SJSA1 (cell line): ENCODE measurements at places on chromosomes 5 and 9. TPM values are rescaled to one million over a fixed set of nuclear protein-coding genes. Genes with fewer than 3 reads are reported as not detected.

The PCDHA9 gene
- total RNA-seq, result under 0.01 TPM in 1 of 2 replicates, not detected in the other

The ANKRD33B gene
- total RNA-seq, result 10.2 and 10.3 TPM in 2 replicates

The PGM5 gene
- 0.03 TPM in 1 of 2 replicates, not detected in the other for total RNA-seq

The ZNF608 gene
- 13.1 and 17.2 TPM in 2 replicates for total RNA-seq

The SMIM33 gene
- total RNA-seq, result not detected in 2 replicates

- H3K4me1 ChIP-seq, result no peaks in the 10 kb centered on the region
- DNase-seq, result no peak
- H3K27ac ChIP-seq, result no peak overlapping the region
- H3K27me3 ChIP-seq, result no peaks in the 10 kb centered on the region
- H3K36me3 ChIP-seq, result no peaks in the 10 kb centered on the region
- no peak overlapping the region for H3K4me3 ChIP-seq
These were observed 222.4 kb downstream of the CACNA1B start for GRCh38 chr9:138099803-138100598.

DNA sequence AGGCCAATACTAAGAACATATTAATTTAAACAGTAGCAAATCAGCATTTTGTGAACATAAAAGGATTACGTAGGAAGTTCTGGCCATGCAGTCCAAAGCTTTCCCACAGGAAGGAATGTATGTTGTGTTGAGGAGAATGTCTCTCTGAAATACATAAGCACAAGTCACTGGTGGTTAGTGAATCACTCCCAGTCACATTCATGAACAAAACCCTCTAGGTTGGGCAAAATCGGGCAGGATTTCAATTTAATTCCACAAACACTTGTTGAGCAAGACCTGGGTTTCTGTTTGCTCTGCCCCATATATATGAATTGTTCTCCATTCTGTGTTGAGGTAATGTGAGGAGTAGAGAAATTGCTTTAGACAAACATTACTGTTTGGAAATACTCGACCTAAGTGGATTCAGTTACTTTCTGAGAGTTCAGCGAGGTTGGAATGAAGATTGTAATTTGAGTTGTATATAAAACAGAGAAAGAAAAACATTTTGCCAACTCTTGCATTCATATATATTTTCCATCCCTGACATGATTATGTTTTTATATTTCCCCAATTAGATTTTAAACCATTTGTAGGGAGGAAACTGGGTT, 127.6 kb upstream of the RPS23 start:
- H3K36me3 ChIP-seq, result no peaks in the 10 kb centered on the region
- peaks cover 29% of the 10 kb centered on the region for H3K4me1 ChIP-seq
- DNase-seq, result peak; percentile 69
- H3K27ac ChIP-seq, result peak overlapping the region; percentile 99
- no peak overlapping the region for H3K4me3 ChIP-seq
- H3K27me3 ChIP-seq, result no peaks in the 10 kb centered on the region

DNA sequence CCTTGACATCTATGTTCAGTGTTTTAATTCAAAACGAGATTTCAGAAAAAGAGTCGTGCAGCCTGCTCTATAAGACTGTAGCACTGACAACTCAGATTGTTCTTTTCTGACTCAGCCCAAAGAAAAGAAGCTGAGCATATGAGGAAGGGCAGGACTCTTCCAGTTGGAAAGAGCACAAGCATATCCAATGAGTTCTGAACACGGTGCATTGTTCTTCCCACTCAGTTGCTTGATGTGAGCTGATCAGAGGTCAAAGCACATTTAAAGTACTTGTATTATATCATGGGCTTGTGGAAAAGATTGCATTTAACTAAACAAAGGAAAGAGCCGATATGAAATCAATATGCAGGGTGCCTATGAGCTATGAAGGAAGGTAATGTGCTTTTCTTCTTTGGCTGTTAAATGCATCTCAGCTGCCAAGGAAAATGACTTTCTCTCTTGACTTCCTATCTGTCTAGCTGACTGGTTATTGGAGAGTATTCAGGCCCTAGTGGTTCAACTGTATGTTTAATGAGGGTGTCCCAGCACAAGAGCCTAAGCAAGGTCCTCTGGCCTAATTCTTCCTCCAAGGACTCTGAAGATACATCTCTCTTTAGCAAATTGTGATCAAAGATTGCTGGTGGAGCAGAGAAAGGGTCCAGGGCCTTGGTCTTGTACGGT, 226.6 kb upstream of the PPP1R2B start:
- no peaks in the 10 kb centered on the region for H3K27me3 ChIP-seq
- no peaks in the 10 kb centered on the region for H3K36me3 ChIP-seq
- H3K27ac ChIP-seq, result no peak overlapping the region
- DNase-seq, result no peak
- no peak overlapping the region for H3K4me3 ChIP-seq
- no peaks in the 10 kb centered on the region for H3K4me1 ChIP-seq

DNA sequence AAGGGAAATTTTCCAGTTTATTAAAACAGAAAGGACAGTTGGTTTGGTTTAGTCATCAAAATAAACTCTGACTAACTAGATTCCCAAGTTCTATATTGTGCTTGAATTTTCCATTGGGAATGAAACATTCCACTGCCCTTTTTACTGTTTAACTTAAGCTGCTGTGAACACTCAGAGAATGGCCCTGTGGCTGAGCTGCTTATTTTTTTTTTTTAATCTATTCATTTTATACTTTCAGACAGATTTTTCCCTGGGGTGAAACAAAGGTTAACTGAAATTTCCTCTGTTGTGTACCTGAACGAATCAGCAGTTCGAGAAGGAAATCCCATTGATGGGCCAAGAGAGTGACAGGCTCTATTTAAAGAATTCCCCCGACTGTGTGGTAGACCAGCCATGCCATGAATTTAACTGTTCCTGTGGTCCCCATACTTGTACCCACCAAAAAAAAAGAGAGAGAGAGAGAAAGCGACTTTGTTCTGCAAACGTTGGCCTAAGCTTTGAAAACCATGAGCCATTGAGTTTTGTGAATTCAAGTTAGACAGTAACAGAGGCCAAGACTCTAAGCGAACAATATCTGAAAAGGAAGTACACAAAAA, 138.7 kb upstream of the GRHPR start:
- no peak overlapping the region for H3K4me3 ChIP-seq
- H3K36me3 ChIP-seq, result no peaks in the 10 kb centered on the region
- peak; percentile 80 for DNase-seq
- H3K4me1 ChIP-seq, result peaks cover 25% of the 10 kb centered on the region

- no peak for DNase-seq
- H3K27ac ChIP-seq, result no peak overlapping the region
- H3K4me1 ChIP-seq, result peaks cover 5% of the 10 kb centered on the region
- H3K4me3 ChIP-seq, result no peak overlapping the region
- H3K36me3 ChIP-seq, result no peaks in the 10 kb centered on the region
- H3K27me3 ChIP-seq, result no peaks in the 10 kb centered on the region
These were observed 4.9 kb downstream of the NR4A3 start for GRCh38 chr9:99826579-99826978.

- no peak for DNase-seq
- no peaks in the 10 kb centered on the region for H3K36me3 ChIP-seq
- H3K4me3 ChIP-seq, result no peak overlapping the region
- H3K4me1 ChIP-seq, result no peaks in the 10 kb centered on the region
- no peak overlapping the region for H3K27ac ChIP-seq
These were observed 10.9 kb downstream of the LHX2 start for GRCh38 chr9:124022201-124023121.

GRCh38 chr9:120730654-120731514, 16.6 kb upstream of the MEGF9 start:
- H3K36me3 ChIP-seq, result no peaks in the 10 kb centered on the region
- peak; percentile 12 for DNase-seq
- H3K4me1 ChIP-seq, result peaks cover 4% of the 10 kb centered on the region; the same call in 1 of the 2 replicates
- H3K27me3 ChIP-seq, result no peaks in the 10 kb centered on the region
- no peak overlapping the region for H3K4me3 ChIP-seq

DNA sequence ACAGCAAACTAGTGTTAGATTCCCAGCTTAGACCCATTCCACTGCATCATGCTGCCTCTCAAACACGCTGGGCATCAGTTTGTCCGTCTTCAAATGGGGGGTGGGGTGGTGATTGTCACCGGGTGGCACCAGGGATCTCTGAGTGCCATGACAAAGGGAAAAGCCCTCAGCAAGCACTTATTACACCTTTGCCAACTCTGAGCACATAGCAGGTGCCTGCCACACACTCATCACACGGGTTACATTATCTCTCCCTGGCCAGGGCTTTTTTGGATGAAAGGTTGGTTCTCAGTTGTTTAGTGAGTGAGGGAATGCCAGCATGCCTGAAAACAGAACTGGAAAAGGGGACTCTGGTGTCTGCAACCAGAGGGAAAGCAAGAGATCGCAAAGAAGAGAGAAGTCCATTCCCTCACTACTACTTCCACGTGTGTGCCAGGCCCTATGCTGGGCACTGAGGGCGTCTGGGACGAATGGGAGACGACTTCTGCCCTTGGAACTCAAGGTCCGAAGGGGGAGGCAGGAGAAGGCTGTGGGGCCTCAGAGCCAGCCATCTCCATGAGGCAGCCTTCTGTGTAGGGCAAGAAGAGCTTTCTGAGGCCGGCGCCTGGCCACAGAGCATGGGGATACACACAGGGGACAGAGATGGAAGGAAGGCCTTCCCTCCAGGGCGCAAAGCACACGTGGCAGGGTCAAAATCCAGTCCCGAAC, 48.9 kb downstream of the PAX5 start:
- no peak overlapping the region for H3K4me3 ChIP-seq
- no peak for DNase-seq
- no peaks in the 10 kb centered on the region for H3K4me1 ChIP-seq
- H3K27ac ChIP-seq, result no peak overlapping the region

GRCh38 chr9:131977109-131977838, 102.4 kb downstream of the MED27 start:
- H3K27ac ChIP-seq, result no peak overlapping the region
- no peak for DNase-seq
- H3K4me1 ChIP-seq, result no peaks in the 10 kb centered on the region
- no peaks in the 10 kb centered on the region for H3K27me3 ChIP-seq
- peaks cover 3% of the 10 kb centered on the region; the same call in 1 of the 2 replicates for H3K36me3 ChIP-seq
- H3K4me3 ChIP-seq, result no peak overlapping the region

DNA sequence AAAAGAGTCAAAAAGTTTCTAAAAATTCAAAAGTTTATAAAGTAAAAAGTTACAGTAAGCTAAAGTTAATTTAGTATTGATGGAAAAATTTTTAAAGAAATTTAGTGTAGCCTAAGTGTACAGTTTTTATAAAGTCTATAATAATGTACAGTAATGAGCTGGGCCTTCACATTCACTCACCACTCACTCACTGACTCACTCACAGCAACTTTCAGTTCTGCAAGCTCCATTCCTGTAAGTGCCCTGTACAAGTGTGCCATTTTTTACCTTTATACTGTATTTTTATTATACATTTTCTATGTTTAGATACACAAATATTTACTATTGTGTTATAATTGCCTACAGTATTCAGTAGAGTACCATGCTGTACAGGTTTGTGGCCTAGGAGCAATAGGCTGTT, 239.5 kb upstream of the MAP3K1 start:
- H3K36me3 ChIP-seq, result no peaks in the 10 kb centered on the region
- no peak for DNase-seq
- no peaks in the 10 kb centered on the region for H3K4me1 ChIP-seq

DNA sequence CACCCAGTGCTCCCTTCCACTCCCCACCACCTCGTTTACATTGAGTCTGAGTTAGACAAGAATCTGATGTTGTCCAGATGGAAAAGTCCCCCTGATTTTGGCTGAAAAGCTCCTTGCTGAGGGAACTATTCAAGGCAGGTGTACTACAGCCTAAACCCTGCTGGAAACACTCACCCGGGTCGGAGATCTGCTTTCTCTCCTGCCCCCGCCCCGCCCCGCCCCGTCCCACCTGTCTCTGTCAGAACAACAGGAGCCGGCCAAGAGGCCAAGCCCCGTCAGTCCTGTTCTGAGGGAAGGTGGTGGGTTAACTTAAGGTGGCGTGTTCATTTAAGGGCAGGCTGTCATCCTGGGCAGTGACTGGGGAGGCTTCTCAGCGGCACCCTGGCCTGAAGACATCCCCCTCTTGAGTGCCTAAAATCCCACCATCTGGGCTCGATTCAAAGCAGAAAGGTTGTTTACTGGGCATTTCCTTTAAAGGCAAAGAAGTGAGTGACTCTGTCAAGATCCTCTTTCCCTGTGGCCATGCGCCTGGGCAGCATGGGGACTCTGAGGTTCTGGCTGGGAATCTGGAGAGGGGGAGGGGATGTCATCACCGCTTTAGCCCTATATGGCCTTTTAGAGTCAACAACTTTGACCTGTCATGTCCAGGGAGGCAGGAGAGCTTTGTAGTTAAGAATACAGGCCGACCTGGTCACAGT, 71.1 kb upstream of the NEURL1B start:
- no peaks in the 10 kb centered on the region for H3K36me3 ChIP-seq
- H3K27me3 ChIP-seq, result 0 out of 2 replicates have a peak, but pooled peaks cover 4% of the 10 kb centered on the region
- H3K27ac ChIP-seq, result no peak overlapping the region
- no peaks in the 10 kb centered on the region for H3K4me1 ChIP-seq
- no peak overlapping the region for H3K4me3 ChIP-seq

GRCh38 chr5:38670066-38670465, 113.6 kb upstream of the LIFR start:
- H3K27me3 ChIP-seq, result no peaks in the 10 kb centered on the region
- peaks cover 39% of the 10 kb centered on the region for H3K4me1 ChIP-seq
- no peaks in the 10 kb centered on the region for H3K36me3 ChIP-seq
- no peak overlapping the region for H3K27ac ChIP-seq
- DNase-seq, result no peak
- no peak overlapping the region for H3K4me3 ChIP-seq

DNA sequence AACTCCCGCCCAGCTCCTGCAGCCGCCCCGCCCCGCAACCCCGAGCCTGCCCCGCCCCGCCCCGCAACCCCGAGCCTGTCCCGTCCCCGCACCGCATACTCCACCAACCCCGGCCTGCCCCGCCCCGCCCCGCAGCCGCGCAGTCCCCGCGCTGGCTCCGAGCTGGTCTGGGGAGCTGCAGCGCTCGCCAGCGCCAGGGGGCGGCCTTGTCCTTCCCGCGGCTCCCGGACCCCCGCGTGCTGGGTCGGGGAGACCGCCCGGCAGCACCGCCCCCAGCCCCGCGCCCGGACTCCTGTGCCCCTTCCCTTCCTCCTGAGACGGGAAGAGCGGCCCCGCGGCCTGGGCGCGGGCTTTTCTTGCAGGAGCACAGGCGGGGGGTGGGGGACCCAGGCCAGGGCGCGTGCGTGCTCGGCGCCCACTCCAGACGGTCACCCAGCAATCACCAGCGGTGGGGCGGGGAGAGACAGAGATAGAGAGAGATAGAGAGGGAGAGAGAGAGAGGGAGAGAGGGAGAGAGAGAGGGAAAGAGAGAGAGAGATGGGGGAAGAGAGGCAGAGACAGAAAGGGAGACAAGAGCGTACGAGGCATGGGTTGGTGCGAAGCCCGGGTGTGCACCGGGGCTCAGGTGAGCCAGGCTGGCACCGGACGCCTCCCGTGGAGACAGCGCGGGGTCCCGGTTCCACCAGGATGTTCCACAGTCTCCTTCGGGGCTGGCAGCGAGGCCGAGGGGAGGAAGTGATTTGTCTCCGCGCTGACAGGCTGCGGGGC, 14.7 kb upstream of the TMEM250 start:
- no peak overlapping the region for H3K27ac ChIP-seq
- H3K27me3 ChIP-seq, result peaks cover 56% of the 10 kb centered on the region
- DNase-seq, result no peak
